ENCODE measurements at places on chromosomes 3 and 15.

DNA sequence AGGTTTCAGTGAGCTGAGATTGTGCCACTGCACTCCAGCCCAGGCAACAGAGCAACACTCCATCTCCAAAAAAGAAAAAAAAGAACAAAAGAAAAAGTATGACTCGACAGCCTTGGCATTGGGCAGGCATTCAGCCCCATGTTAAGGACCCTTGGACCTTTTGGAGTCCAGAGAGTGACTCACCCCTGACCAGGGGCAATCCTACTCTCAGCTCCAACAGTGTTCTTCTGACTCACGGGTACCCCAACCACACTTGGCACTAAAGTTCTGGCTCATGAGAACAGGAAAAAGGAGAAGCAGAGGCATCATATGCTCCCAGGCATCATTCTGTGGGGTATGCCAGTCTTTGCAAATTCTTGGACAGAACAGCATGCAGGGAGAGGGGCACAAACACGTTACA lies 252.4 kb upstream of the HES1 start:
- no peak for DNase-seq

- no peak for DNase-seq
These were observed 247.9 kb downstream of the OCA2 start for GRCh38 chr15:27850981-27851857.

DNA sequence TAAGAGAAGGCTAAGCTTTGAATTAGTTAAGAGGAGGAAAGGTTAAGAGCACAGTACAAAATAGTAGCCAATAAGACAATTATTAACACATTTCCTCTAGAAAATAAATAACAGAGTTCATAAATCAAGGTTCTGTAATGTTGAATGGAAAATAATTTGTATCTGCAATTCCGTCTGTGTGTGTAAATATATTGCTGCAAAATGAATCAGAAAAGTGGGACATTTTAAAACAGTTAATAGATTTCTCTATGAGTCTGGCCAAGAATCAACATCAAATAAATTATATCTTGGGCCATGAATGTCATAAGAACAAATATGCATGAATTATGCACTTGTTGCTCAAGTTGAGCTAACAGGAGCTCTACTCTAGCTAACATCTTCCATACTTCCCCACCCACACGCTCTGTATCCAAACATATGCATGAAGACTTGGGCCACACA lies 14.2 kb upstream of the SUCNR1 start:
- no peak for DNase-seq

DNA sequence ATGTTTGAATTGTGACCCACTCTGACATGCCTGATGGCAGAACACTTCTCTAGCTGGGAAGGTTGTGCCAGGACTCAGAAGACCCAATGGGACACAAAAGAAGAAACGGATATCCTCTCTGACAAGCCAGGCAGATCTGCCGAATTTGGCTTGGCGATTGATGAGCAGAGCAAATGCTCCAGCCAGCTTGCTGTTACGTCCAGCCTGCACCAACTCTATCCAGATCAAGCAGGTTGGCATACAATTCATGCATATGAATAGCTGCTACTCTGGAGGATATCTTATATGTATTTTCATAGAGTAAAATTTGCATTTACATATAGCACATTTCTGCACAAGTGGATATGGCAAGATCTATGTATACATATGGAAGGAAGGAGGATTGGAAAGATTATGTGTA lies 102.8 kb downstream of the PEX5L start:
- DNase-seq: no peak

DNA sequence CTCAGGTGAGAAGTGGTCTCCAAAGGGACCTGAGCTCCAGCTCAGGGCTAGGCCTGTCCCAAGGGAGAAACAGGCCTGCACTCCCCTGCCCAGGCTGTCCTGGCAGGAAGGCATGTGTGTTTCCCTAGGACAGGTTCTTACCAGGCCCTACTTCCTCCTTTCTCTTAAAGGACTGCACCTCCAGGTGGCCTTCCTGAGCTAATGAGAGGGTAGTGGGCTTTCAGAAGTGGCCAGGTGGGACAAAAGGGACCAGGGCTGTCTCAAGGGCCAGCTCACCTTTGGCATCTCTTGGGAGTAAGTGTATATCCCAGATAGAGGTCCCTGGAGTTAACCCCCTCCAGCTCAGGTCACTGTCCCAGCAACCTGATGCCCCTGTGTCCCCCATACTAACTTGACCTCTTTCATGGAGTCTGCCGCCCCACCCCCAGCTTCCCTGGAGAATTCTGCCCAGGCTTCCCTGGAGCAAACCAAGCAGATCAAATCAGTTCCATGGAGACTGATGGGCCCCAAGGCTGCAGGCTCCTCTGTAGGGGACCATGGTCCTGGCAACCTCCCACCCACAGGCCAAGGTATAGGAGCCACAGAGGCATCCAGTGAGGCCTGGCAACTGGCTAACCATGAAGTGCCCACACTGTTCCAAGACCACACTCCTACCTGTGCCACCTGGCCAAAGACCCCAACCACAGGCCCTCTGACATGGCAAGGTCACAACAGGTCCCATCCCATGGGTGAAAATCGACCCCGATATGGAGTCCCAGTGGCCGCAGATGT lies 67.6 kb downstream of the ZNF445 start:
- no peak for DNase-seq

- no peak for DNase-seq
These were observed 624 bp downstream of the BRK1 start for GRCh38 chr3:10116138-10116460.

DNA sequence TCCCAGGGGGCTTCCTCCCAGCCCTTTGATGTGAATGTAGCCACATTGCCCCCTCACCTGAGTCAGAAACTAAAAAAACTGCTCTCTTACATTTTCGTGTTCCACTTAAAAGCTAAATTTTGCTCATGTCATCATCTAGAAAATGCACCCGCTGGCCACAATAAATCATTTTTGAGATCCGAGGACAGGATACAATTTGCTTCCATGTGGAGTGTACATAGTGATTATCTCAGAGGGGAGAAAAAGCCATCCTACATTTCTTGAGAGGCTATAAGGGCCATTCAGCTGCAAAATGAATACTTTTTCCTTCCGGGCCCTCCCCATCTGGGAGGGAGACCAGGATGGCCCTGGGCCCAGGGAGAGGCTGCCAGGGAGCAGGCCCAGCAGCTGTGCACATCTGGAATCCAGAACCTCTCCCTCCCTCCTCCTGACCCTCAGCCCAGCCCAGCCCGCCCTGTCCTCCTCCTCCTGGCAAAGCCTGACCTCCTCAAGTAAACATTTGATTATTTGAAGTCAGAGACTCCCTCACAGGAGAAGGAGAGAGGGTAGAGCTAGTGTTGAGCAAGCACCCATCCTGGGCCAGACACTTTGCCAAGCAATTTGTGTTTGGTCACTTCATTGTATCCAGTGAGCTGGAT lies 59.1 kb downstream of the CORO2B start:
- DNase-seq: no peak

- DNase-seq: no peak
These were observed 222.4 kb downstream of the CACNA2D3 start for GRCh38 chr3:54344601-54345231.

DNA sequence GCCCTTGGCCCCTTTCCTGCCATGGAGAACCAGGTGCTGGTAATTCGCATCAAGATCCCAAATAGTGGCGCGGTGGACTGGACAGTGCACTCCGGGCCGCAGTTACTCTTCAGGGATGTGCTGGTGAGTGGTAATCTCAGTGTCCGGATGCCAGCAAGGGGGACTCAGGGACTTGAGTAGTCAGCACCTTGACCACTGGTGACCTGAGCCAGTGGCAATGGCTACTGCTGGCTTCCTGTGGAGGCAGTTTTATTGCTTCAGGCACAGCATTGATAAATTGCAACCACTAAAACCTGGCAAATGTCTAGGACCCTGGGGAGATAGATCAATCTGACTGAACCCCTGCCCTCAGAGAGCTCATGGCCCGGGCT lies 830 bp downstream of the MAP2K5 start:
- no peak for DNase-seq

DNA sequence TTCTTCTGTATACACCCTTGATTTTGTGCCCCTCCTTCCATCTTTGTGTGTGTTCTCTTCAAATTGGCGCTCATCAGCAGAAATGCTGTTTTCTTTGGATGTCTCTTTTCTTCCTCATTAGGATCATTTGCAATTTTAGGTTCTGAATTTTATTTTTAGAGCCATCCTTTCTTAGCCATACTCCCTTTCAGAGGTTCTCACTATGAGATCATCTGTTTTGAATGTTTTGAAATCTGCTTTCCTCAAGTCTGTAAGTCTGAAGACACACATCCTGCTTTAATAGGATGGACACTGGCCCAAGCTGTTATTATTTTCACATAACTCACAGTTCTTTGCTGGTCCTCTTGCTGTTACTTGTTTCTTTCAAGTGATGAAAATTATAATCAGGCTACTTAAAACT lies 124.8 kb downstream of the BDH1 start:
- DNase-seq: no peak

- DNase-seq: no peak
These were observed 1.6 kb upstream of the MAN2C1 start for GRCh38 chr15:75369897-75370581.

- DNase-seq: no peak
These were observed 62.9 kb downstream of the ADCY5 start for GRCh38 chr3:123385981-123386380.

DNA sequence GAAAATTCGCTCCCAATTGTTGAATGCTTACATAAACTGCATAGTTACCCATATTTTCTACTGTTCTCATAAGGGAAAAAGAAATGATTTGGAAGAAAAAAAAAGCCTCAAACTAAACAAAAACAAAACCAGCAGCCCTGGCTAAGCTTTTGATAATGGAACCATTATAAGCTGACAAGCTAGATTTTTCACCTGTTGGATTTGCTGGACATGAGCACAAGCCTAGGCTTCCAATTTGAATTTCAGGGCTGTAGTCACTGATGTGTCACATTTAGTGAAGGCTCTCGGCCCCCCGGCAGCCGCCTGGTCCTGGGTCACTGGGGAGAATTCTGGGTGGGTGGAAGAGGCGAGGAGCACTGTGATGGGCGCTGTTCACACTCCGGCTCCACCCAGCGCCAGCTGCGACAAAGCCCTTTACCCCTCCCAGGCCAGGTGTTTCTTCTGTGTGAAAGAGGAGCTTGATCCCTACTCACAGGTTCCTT lies 4.6 kb downstream of the FBXL22 start:
- no peak for DNase-seq

- DNase-seq: no peak
These were observed 5.4 kb upstream of the ACP3 start for GRCh38 chr3:132311841-132312240.

GRCh38 chr3:136882571-136882970 lies 20.6 kb downstream of the NCK1 start:
- no peak for DNase-seq

DNA sequence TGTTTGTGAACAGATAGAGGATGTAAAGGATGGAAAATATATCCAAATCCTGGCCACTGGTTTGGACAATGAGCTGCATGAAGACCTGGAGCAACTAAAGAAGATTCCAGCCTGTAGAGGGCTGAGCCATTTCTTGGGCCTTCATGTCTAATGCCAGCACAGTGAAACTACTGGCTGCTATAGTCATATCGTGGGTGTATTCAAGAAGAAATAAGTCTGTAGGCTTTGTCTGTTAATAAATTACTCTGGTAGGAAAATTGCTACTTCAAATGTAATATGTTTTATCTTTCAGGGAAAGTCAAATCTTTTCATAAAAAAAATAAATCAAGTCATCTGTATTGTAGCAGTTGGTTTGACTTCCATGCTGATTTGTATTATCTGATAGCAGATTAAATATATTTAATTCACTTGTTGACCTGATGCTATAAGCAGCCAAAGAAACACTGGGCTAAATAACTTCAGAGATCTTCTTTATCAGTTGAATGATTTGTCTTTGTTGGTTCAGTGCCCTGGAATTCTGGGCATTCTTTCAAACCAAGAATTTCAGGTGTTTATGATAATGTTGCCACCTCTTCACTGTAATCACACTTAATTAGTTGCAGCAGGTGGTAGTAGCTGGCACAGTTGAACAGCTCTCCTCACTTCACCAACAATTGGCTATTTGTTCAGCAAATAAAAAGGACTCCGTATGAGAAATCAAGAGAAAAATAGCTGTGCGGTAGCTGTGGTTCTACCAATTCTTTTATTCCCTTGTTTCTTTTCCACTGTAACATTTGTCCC lies 1109.5 kb downstream of the NSUN3 start:
- no peak for DNase-seq

- DNase-seq: peak; percentile 98
These were observed 45.7 kb downstream of the C2CD4B start for GRCh38 chr15:62119227-62119864.

All from epithelial cell of prostate (primary cell).